ENCODE measurements at places on chromosomes 6 and 20.

- DNase-seq = no peak
Measured at GRCh38 chr20:3374296-3374695, 33.2 kb downstream of the DNAAF9 start.

DNA sequence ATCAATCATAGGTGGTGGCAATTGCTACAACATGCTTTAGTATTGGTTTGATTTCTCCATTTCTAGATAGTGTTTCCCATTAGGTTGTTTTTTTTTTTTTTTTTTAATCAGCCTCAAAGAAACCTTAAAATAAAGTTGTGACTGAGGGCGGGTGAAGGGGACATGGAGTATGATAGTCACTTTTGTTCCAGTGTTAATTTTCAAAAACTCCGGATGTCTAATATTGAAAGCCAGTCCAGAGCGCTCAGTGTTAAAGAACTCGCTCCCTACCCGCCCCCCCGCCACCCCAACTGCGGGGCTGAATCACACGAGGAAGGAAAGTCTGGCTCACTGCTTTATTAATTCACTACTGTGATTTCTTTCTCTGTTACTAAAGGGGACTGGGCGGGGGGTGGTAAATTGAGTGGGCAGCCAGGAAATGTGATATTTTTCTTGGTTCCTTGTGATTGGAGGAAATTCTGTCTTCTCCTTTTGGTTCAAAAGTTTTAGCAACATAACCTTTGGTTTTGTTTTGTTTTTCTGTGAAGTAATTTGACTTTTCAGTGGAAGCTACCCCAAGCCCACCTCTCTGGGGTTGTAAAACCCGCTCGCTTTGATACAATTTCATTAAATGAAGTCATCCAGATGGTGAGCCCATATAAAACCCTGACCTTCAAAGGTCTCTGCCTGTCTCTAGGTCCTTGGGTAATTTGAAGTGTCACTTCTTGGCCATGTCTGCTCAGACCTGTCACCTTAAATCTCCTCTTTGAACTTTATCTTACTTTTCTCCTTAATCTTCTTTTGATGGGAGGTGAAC, 38.0 kb downstream of the TNFAIP3 start:
- no peak for DNase-seq

- DNase-seq = no peak
Measured at GRCh38 chr20:5033566-5033965, 32.3 kb upstream of the SLC23A2 start.

DNA sequence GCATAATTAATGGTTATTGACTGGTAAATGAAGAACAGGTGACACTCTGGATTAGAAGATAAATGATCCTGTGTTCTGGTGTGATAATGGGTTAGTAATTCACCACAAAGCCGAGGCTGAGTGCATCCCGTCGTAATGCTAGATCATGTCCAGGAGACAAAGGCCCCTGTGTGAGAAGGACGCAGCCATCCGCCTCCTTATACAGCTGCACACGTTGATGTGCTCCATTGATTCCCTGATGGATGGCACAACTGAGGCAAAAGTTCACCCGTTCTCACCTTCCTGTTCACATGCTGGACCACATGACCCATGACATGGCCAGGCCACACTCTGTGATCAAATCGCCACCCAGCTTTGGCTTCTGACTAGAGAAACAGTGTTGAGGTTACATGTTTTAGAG, 136.1 kb downstream of the FOXC1 start:
- peak; percentile 61 for DNase-seq

GRCh38 chr20:62860924-62861691, 514 bp downstream of the TCFL5 start:
- no peak for DNase-seq

GRCh38 chr6:19789100-19789803, 47.9 kb upstream of the ID4 start:
- no peak for DNase-seq

DNA sequence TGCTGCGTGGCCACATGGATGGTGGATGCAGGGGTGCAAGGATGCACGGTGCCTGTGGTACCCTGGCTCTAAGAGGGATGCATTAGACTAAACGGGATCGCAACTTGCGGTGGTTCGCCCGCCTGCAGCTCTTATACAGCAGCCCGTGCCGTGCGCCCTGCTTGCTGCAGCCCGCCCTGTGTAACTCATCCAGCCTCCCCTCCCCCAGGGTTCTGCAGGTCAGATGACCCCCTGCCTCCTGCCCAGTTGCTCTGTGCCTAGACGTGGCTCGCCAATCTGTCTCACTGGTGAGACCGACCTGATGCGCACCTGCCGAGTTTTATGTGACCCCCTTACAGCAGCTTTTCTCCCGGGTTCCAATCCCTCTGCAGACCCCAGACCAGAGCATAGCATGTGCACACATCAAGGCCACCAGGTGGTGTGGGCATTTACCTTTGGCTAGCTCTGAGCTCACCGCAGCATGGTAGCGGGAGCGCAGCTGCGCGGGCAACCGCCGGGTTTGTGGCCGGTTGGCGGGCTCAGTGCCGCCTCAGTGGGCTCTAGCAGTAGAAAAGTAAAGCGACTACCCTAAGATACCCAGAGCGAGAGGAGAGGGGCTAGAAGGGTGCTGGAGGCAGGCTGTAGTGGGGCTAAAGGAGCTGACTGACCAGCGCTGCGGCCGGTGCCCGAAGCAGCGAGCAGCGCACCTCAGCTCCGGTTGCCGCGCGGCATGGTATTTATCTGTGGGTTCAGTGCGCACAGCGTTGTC, 693 bp upstream of the GNAS-AS1 start:
- peak; percentile 19 for DNase-seq

DNA sequence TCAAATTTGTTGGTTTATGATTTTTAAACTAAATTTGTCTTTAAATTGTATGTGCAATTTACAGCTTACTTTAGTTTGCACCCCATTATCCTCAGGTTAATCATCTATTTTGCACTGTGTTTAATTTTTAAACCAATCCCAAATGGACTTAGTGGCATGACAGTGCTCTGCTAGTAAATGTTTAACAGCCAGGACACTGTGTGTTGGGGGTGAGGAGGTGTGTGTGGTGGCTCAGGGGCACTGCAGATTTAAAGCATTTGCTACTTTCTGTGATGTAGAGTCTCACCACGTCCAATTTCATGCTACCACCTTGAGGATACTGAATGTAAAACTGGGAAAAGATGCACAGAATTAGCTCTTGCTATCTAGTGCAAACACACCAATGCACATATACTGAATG, 225.7 kb downstream of the HAO1 start:
- DNase-seq = no peak

GRCh38 chr20:42686057-42686456, 503.6 kb downstream of the PTPRT start:
- DNase-seq = no peak

DNA sequence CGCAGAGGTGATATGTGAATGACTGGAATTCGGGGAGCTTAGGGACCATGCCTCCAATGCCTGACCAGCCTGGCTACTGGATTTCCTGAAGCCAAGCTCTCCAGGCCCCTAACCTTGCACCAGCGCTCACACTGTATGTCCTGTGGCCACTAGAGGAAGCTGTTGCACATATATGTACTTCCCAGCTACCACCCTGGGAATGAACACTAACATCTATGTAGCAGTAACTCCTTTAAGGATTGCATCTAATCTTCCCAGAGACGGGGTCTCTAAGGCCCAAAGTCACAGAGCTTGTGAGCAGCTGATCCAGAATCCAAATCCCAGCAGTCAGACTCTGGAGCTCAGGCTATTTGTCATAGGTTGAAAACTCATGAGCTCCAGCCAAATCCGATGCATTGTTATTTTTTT, 20.4 kb upstream of the BPIFB1 start:
- DNase-seq = peak; percentile 51

GRCh38 chr6:100001915-100002388, 7.9 kb upstream of the MCHR2 start:
- DNase-seq = peak; percentile 59

DNA sequence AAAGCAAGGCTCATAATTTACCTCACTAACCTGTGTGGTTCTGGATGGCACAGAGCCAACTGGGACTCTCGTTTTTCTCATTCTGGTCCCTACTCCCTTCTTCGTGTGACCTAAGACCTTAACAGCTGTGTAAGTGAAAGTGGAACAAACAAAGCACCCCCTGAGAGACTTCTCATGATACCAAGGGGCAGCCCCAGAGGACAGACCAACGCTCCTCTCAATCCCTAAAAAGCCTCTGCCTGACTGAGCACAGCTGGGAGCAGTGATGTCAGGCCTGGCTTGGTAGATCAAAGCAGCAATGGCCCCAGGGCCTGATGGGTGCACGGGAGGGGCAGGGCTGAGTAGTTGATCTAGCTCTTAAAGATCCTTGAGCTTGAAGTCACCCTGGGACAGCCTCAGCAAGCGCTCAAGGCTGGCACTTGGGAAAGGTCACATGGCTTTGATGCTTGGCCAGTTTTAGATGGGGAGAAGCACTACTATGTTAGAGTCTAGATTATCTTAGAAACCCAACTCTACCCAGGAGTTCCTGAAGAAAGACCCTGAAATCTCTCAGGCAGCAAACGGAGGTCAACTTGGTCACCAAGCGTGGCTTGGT, 16.2 kb upstream of the TGM2 start:
- peak; percentile 28 for DNase-seq

GRCh38 chr6:76124018-76124417, 51.6 kb upstream of the IMPG1 start:
- DNase-seq = no peak

DNA sequence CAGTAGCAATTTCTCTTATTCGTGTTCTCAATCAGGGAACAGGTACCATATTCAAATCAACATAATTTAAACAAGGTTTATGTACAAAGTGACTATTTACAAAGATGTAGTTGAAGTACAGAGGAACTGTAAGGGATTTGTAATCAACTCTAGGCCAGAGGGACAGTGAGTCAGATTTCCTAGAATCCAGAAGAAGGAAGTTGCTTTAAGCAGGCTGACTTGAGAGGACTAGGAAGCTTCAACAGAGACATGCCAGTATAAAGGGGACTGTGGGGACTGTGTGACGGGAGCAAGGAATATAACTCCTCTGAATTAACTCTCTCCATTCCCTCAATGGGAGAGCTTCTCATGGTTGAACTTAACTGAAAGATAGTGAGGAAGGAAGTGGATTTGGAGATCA, 427.4 kb upstream of the JAG1 start:
- DNase-seq = no peak

- DNase-seq = peak; percentile 16
Measured at GRCh38 chr6:161444464-161444863, 170.6 kb upstream of the AGPAT4 start.

- DNase-seq = no peak
Measured at GRCh38 chr6:85585741-85586140, 7.9 kb downstream of the SNX14 start.
